ENCODE measurements at places on chromosomes 4 and X.

DNA sequence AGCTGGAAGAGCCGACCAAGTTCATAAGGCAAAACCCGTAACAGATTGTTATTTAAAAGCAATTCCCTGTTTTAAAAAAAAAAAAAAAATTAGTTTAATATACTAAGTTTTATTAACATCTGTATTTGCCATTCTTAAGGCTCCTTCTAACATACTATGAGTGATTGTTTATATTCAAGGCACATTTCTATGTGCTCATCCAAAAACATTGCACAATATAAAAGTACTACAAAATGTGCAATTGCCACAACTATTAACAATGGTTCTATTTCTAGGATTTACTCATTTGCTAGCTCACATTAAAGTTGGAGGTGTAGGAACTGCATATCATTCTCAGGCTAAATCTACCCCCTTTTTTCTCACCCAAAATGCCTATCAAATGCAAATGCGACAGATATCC, 46.1 kb downstream of the CNOT6L start:
- DNase-seq, result no peak

- DNase-seq, result no peak
Observed at GRCh38 chr4:147493307-147493706, 12.4 kb downstream of the EDNRA start.

GRCh38 chrX:101774340-101774739, 114.7 kb upstream of the ARMCX2 start:
- no peak for DNase-seq

- no peak for DNase-seq
Observed at GRCh38 chr4:115453416-115453815, 340.0 kb upstream of the NDST4 start.

- DNase-seq, result no peak
Observed at GRCh38 chr4:8538703-8539567, 41.3 kb upstream of the GPR78 start.

DNA sequence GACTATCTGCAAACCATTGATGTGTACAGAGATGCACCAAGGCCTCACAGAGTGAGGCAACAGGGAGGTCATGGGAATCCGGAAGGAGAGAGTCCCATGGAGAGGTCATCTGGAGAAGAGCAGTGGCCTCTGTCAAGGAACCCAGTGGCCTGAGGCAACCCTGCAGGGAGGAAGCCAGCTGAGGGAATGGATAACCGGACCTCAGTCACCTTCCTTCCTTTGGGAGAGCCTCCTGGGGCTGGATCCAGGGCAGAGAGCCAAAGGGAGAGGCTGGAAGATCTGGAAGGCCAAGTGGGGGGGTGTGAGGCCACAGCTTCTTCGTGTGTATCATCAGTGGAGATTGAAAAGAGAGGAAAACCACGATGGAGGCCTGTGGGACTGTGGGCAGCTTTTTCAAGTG, 24.3 kb upstream of the CD38 start:
- DNase-seq, result no peak

DNA sequence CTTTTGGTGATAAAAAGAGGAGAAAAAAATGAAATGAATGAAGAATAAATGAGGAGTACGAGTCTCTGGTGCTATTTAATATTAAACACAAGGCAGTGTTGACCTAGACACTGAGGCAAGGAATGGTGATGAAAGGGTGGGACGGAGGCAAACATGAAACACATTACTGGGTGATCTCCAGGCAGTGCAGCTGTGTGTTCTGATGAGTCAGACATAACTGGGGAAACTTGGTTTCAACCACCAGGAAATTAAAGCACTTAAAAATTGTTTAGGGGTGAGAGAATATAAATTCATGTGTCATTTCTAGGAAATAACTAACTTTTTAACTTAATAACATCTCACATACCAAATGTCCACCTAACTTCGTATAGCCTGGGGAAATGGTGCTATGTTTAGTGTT, 19.7 kb upstream of the CXCL6 start:
- DNase-seq, result no peak

GRCh38 chrX:14964500-14964899, 91.3 kb downstream of the MOSPD2 start:
- DNase-seq, result no peak

- no peak for DNase-seq
Observed at GRCh38 chr4:106595906-106596305, 227.3 kb upstream of the GIMD1 start.
